ENCODE measurements at places on chromosomes 7 and 10.

GRCh38 chr10:68470300-68470699, 1.5 kb downstream of the DNA2 start:
- no peak for DNase-seq

DNA sequence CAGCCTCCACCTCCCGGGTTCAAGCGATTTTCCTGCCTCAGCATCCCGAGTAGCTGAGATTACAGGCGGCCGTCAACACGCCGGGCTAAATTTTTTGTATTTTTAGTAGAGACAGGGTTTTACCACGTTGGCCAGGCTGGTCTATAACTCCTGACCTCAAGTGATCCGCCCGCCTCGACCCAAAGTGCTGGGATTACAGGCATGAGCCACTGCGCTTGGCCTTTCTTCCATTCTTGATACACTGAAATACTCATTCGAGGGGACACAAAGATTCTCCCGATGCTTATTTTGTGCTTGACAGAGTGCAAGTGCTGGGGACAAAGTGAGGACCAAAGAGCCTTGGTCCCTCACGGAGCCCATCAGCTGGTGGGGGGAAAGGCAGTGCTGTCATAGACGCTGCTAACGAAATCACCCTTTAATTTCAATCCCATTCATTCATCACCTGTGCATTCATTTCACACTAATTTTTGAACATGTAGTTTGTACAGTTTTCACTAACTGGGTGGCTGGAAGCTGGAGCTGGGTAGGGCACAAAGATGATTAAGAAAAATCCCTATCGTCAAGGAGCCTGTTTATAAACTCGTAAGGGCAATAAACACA, 621 bp upstream of the FAM133B start:
- DNase-seq, result no peak

DNA sequence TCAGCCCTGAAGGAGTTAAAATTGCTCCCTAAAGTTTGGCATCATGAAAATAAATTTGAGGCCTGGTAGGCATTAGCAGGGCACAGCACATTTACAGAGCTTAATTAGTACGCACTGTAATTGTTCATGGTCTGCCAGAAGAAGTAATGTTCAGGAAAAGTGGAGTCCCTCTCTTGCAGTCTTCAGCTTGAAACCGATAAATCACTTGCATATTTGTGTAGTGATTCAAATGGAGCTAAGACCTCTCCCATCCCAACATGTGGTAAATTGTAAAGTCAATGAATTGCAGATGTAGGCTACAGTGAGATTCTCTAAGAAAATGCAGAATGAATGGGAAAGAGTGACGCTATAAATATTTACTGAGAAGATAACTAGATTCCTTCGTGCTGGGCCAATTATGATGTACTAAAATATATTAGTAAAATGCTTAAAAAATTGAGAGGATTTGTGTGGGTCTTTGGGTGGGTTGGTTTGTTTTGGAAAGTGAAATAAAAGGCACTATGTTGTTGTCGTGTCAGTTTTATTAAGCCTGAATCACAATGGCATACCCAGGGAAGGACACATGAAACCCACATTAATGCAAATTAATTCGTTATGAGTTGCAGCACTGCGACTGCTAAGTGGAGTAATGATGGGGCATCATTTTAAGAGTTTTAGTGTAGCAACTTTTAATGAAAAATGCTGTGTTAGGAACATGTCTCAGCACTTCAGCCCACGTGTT, 8.4 kb downstream of the TCF7L2 start:
- DNase-seq, result no peak

DNA sequence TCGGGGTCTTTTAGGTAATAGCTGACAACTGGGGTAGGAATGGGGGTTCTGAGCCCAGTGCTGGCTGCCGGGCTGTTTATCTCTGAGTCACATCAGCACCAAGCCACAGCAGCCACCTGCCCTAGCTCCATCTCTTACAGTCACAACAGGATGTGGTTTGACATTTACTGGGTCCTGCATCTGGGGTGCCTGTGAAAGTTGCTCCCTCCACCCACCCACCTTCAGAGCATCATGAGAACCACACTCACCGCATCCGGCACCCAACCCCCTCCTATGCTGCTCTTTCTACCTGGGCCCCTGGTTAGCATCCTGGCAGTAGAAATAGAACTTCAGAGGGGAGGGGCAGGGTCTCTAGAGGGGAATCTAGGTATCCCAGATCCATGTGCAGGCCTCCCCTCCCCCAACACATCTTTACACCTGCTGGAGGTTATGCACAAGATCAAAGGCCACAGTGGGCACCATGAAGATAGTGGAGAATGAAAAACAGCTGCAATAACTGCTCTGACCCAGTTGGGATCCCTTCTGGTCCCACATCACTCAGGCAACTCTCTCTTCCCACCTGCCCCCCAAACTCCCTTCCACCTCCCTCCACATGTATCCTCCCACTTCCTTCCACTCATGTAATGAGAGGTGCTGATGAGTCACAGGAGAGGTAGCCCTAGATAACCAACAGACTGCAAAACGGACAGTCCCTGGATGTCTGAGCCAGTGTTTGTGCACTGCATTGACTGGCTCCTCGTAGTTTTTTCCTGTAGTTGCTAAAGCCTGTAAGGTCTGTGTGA, 38.2 kb downstream of the PRSS2 start:
- DNase-seq, result no peak

- no peak for DNase-seq
These were observed 42.5 kb downstream of the JAKMIP3 start for GRCh38 chr10:132107949-132108877.

DNA sequence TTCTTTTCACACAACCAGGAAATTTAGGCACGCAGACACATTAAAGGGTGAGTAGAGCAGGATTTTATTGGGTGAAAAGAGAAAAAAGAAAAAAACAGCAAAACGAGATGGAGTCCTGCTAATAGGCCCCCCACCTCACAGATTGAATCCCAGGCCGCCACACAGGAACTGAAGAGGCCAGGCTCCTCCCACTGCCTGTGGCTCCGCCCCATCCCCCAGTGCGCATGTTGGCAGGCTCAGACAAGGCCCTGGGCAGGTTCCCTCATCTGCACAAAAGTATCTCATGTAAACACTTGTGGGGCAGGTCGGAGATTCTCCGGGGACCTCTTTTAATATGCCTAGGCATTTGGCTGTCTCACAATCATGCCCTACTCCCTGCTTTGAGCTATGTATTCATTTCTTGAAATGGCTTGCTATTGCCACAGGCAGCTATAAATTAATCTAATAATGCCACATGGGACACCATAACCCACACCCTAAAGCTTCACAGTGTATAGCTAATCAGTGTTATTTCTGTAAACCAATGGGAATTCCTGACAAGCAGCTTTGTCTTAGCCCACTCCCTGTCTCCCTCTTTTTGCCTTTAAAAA, 76.2 kb upstream of the KIF5B start:
- no peak for DNase-seq

- no peak for DNase-seq
These were observed 69.8 kb upstream of the KCTD7 start for GRCh38 chr7:66558660-66559465.

DNA sequence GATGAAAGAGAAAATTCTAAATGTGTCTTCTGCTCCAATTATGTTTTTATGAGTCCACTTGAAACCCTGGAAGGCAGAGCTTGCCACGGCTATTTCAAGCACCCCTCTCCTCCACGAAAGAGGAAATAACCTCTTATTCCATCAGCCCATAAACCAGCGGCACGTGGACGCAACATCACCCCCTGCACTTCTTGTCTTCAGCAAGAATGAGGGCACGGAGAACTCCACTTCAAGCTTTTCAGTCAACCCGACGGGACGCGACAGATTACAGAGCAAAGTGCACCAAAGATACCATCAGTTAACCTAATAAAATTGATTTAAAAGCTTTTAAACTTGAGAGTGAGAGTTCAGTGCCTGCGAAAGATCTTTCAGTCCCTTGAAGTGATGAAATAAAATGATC, 406.3 kb downstream of the GALNT17 start:
- DNase-seq, result no peak

GRCh38 chr10:90930971-90931871, 10.3 kb upstream of the ANKRD1 start:
- no peak for DNase-seq

GRCh38 chr10:124688386-124688785, 55.8 kb downstream of the FAM53B start:
- no peak for DNase-seq

GRCh38 chr7:90869335-90869734, 273.2 kb downstream of the CDK14 start:
- DNase-seq, result no peak

- DNase-seq, result no peak
These were observed 38.2 kb downstream of the SPOCK2 start for GRCh38 chr10:72049969-72050781.

Measured in suppressor macrophage (primary cell).